ENCODE measurements at places on chromosomes 7 and 10.
A peak's percentile ranks its signal among the peaks of the same experiment; 100 is the strongest.

DNA sequence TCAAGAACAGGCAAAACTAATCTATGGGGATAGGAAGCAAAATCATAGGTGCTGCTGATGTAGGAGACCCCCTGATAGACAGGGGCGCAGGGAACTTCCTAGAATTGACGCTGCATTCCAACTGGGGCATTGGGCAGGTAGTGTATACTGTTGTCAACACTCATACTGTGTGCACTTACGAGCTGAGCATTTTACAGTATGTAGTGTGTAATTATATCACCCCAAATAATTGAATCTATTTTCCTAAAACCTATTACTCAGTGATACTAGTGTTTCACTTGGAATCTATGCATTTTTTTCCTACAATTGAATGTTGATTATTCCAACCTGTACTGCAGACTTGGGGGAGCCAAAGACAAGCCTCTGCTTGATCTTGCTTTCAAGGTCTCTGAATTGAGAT, 207.0 kb upstream of the PRKCQ start:
- no peaks in the 10 kb centered on the region for H3K27me3 ChIP-seq
- no peak overlapping the region for H3K4me3 ChIP-seq
- no peaks in the 10 kb centered on the region for H3K36me3 ChIP-seq

GRCh38 chr10:31770307-31770902, 158.2 kb downstream of the ARHGAP12 start:
- no peak for DNase-seq
- no peaks in the 10 kb centered on the region for H3K4me1 ChIP-seq
- no peak overlapping the region for H3K4me3 ChIP-seq
- no peaks in the 10 kb centered on the region for H3K36me3 ChIP-seq

- H3K4me1 ChIP-seq: no peaks in the 10 kb centered on the region
- H3K4me3 ChIP-seq: no peak overlapping the region
- H3K27ac ChIP-seq: no peak overlapping the region
Measured at GRCh38 chr10:4240608-4241197, 455.7 kb upstream of the KLF6 start.

DNA sequence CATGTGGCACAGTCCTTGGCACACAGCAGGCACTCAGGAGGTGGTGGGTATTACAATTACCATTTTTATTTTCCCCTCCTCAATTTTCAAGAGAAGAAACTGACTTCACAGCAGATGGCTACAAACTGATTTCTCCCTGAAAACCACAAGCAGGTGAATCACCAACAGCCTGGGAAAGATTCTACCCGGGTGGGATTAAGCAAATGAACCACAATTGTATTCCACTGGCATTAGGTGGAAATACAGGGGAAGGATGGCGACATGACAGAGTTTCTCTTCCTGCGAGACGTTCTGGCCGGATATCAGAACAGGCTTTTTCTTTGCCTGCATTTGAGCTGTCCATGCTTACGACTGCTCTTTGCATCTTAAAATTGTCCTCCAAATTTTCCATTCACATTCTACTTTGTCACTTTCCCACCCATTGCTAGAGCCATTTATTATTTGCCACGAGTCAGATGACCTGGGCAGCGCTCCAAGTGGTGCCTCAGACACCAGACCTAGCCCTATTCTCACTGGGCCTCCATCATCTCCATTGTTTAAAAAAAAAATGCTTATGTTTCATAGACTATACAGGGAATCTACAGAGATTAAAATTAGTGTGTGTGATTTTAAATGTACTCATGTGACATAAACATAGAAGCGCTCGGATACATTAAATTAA, 4.6 kb downstream of the DENND11 start:
- H3K4me3 ChIP-seq: no peak overlapping the region
- H3K27ac ChIP-seq: peak overlapping the region; percentile 82
- DNase-seq: no peak

GRCh38 chr10:101120884-101121653, 10.0 kb upstream of the TLX1 start:
- DNase-seq: no peak
- H3K27me3 ChIP-seq: no peaks in the 10 kb centered on the region
- no peak overlapping the region for H3K27ac ChIP-seq
- peaks cover 9% of the 10 kb centered on the region for H3K4me1 ChIP-seq

DNA sequence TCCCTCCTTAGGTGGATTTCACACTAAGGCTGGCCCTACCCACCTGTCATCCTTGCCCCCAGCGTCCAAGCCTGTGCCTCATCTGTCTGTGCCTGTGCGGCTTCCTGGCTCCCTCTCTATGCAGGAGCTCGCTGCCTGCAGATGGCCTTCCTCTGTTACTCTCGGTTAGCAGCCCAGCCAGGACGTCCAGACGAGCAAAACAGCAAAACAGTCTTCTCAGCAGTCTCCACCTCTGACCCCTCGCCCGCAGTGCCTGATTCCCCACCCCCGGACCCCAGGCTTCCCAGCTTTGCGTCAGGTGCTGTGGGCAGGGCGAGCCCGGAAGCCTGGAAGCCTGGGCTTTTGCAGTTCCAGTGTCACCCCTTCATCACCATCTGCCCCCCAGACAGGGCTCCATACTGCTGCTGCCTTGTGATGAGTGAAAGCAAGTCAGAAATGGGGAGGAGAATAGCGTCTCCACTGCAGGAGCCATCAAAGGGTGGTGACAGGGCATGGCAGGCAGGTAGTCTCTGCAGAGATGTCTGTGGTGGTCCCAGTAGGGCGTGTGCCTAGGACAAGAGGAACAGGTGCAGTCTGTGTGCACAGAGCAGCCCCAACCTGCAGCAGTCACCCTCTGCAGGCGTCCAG, 88.5 kb downstream of the ADCY1 start:
- no peaks in the 10 kb centered on the region for H3K4me1 ChIP-seq
- no peak overlapping the region for H3K27ac ChIP-seq
- no peak overlapping the region for H3K4me3 ChIP-seq

GRCh38 chr7:81534446-81534845, 235.4 kb downstream of the HGF start:
- no peak overlapping the region for H3K27ac ChIP-seq
- no peaks in the 10 kb centered on the region for H3K27me3 ChIP-seq
- no peak for DNase-seq
- H3K36me3 ChIP-seq: no peaks in the 10 kb centered on the region

- H3K36me3 ChIP-seq: no peaks in the 10 kb centered on the region
- no peaks in the 10 kb centered on the region for H3K4me1 ChIP-seq
- peak; percentile 54 for DNase-seq
- H3K27ac ChIP-seq: no peak overlapping the region
- no peak overlapping the region for H3K4me3 ChIP-seq
- peaks cover 2% of the 10 kb centered on the region for H3K27me3 ChIP-seq
Measured at GRCh38 chr7:8418629-8419245, 14.7 kb upstream of the NXPH1 start.

GRCh38 chr10:13163859-13164258, 2.5 kb downstream of the MCM10 start:
- no peak overlapping the region for H3K27ac ChIP-seq
- H3K4me3 ChIP-seq: no peak overlapping the region
- H3K27me3 ChIP-seq: no peaks in the 10 kb centered on the region
- H3K36me3 ChIP-seq: no peaks in the 10 kb centered on the region
- H3K4me1 ChIP-seq: peaks cover 14% of the 10 kb centered on the region

DNA sequence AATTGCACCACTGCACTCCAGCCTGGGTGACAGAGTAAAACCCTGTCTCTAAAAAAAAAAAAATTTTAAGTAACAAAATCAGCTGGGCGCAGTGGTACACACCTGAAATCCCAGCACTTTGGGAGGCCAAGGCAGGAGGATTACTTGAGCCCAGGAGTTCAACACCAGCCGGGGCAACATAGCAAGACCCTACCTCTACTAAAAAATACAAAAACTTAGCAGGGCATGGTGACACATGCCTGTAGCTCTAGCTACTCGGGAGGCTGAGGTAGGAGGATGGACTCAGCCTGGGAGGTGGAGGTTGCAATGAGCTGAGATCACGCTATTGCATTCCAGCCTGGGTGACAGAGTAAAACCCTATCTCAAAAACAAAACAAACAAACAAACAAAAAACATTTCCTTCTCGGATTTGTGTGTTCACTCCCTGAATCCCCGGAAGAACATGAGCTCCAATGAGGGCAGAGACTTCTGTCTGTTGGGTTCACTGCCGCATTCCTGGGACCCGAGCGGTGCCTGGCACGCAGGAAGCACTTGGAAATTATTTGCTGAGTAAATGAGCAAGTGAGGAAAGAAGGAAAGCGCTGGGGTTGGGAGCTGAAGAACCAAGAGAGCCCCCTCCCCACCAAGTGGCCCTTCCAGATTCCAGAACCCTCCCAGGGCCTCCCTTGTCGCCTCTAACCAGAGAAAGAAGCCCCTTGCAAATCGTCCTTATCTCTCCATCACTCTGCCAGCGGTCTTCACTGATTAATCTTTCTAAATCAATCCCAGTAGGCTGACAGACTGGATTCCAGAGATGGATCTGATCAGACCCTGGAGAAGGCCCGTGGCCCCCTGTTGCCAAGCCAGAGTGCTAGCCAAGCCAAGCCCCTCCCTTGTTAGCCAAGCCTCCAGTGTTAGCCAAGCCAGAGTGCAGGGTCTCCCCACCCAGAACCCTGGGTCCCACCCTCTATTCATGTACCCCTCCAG, 6.2 kb downstream of the TNRC18 start:
- DNase-seq: no peak
- no peaks in the 10 kb centered on the region for H3K27me3 ChIP-seq
- H3K27ac ChIP-seq: peak overlapping the region; percentile 97
- peaks cover 26% of the 10 kb centered on the region for H3K4me1 ChIP-seq

DNA sequence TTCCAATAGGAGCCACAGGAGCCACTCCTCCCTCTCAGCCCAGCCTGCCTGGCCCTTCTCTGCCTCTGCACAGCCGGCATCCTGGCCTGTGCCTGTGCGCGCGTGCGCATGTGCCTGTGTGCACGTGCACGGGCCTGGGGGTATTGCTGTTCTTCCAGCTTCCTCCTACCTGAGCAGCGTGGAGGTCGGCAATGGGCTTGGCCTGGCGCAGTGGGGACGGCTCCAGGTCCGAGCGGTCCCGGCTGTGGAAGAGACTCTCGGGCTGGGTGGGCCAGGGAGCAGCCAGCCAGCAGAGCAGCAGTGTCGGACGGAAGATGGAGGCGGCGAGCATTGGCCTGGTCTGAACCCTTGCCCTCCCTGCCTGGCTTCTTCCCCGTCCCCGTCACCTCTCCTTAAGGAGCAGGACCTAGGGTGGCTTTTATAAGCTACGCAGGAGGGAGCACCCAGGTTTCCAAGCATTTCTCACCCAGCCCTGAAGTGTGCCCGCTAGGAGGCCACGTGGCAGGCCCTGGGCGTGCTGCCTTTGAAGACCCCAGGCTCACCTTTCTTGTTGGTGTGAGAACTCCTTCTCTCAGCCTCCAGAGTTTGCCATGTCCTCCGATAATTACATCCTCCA, at the start of gene MMP21:
Gene MMP21, minus strand, starts transcription at position 331 of the 616 bp plus-strand sequence. Its CDS starts 0 bp downstream, at position 331.
- no peaks in the 10 kb centered on the region for H3K27me3 ChIP-seq
- DNase-seq: no peak
- H3K27ac ChIP-seq: no peak within 1 kb of the TSS
- no peaks in the 10 kb centered on the region for H3K4me1 ChIP-seq
- H3K36me3 ChIP-seq: no peaks in the 10 kb centered on the region

DNA sequence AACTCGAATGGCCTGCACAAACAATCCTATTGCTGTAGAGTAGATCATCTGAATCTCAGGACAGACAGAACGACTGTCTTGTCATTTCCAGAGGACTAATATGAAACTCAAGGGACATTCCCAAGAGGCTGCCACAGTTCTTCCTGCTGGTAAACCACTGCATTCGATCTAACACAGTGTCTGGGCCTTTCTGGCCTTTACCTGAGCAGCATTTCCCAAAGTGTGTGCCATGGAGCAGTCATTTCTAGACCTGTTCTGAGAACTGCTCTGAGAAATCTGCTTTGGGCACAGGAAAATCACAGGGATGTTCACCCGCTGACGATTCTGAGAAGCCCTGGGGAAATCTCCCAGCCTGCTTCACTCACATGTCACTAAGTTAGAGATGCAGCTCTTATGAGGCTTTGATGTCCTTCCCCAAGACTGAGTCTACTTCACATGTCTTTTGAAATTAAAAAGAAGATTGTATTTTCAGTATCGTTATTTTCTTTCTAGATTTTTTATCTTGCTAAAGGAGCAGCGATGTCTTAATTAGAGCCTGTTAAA, 18.4 kb downstream of the GPNMB start:
- no peak for DNase-seq
- H3K4me3 ChIP-seq: no peak overlapping the region
- no peaks in the 10 kb centered on the region for H3K27me3 ChIP-seq
- no peaks in the 10 kb centered on the region for H3K36me3 ChIP-seq

DNA sequence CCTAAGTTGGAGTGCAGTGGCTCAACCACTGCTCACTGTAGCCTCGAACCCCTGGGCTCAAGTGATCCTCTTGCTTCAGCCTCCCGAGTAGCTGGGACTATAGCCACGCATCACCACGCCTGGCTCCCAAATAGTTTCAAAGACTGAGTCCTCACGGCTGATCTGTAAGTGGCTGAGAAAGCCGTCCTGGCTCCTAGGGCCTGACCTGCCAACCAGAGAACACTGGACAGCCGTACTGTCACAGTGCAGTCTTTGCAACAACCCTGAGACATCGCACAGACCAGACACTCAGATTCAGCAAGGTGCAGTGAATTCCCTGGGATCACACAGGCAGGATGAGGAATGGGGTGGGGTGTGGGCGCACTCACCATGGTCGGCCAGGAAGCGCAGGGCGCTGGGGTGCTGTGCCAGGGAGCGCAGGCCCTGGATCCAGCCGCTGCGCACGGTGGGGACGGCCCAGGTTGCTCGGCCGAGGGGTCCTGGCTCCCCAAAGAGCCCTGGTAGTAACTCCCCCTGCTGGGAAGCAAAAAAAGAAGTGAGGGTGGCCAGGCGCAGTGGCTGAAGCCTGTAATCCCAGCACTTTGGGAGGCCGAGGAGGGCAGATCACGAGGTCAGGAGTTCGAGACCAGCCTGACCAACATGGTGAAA, 10.7 kb downstream of the BRAT1 start:
- no peaks in the 10 kb centered on the region for H3K27me3 ChIP-seq
- H3K36me3 ChIP-seq: peaks cover 16% of the 10 kb centered on the region
- no peak overlapping the region for H3K27ac ChIP-seq
- H3K4me1 ChIP-seq: no peaks in the 10 kb centered on the region

- DNase-seq: no peak
- peaks cover 6% of the 10 kb centered on the region for H3K4me1 ChIP-seq
- H3K36me3 ChIP-seq: no peaks in the 10 kb centered on the region
- H3K4me3 ChIP-seq: no peak overlapping the region
Measured at GRCh38 chr7:105336009-105336408, 52.7 kb downstream of the SRPK2 start.

GRCh38 chr10:103916876-103917275, 1.1 kb downstream of the STN1 start:
- H3K36me3 ChIP-seq: no peaks in the 10 kb centered on the region
- H3K27ac ChIP-seq: peak overlapping the region; percentile 96
- H3K27me3 ChIP-seq: no peaks in the 10 kb centered on the region
- H3K4me1 ChIP-seq: peaks cover 14% of the 10 kb centered on the region
- H3K4me3 ChIP-seq: no peak overlapping the region
